Renal pelvis (tissue), 12 donors: ENCODE measurements at places on chromosomes 3 and 15. TPM values are rescaled to one million over a fixed set of nuclear protein-coding genes. Genes with fewer than 3 reads are reported as not detected.

- no peak for DNase-seq
These were observed 242.5 kb upstream of the TBL1XR1 start for GRCh38 chr3:177439694-177440269.

GP9 gene
- polyA plus RNA-seq, result 1.3 TPM

PAQR5 gene
- 32.8 TPM for polyA plus RNA-seq

- no peak for DNase-seq
These were observed 7.5 kb downstream of the GNB5 start for GRCh38 chr15:52183562-52184173.

A4GNT gene
- 1.9 TPM for polyA plus RNA-seq

MUSTN1 gene
- 0.75 TPM for polyA plus RNA-seq

GRCh38 chr3:172312001-172312400 lies 136.3 kb downstream of the GHSR start:
- DNase-seq, result no peak

- no peak for DNase-seq
These were observed 208.4 kb downstream of the PLOD2 start for GRCh38 chr3:145952536-145952935.

- DNase-seq, result peak; percentile 78
These were observed at the start of gene MKRN2OS for GRCh38 chr3:12545473-12545791. MKRN2OS (minus strand) TSS chr3:12545499; CDS start chr3:12545464, 35 bp downstream.

- DNase-seq, result no peak
These were observed 523.2 kb upstream of the ZNF717 start for GRCh38 chr3:76308541-76308940.

KBTBD8 gene
- polyA plus RNA-seq, result 1.1 TPM

GRCh38 chr3:127746400-127747057 lies 73.8 kb downstream of the ABTB1 start:
- DNase-seq, result no peak

DNA sequence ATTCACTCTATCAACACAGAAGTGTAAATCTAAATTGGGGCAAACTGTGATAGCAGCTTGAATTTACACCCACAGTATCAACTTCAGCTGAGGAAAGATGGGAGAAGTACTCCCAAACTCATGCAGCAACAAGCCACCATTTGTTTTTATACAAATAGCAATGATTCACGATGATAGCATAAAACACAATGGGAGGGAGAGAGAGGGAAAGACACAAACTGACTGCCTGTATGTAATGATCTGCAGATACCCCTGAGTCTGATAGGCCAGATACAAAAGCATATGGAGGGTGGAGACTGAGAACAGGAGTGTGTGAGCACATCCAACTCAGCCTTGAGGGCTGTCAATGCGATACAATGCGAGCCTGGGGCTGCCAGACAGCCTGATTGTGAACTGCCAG lies 79.2 kb downstream of the CNTN3 start:
- DNase-seq, result no peak

NAALADL2 gene
- 21.3 TPM for polyA plus RNA-seq

CHRNA5 gene
- polyA plus RNA-seq, result 7.8 TPM

DNA sequence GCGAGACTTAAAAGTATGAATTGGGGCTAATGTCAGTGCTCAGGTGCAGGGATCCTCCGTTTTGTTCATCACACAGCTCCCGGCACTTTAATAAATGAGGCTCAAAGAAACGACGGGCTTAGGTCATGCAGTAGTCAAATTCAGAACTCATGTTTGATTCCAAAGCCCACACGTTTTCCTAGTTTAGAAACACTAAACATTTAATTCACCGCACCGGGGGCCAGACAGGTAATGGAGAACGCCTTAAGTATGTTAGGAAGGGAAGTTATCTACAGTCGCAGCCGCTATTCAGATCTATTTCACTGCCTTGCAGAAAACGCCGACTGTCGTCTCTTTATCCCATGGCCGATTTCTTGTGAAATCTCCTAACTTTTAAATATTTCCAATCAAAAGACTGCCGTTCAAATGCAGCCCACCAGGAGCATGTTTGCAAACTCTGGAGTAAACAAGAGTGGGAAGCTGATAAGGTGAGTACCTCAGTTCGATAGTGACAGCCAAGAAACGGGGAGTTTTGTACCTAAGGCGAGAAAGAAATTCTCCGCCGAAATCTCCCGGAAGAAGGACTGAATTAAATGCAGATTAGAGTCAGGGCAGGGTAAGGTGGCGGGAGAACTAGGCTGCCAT lies 569 bp downstream of the HIGD2B start:
- peak; percentile 26 for DNase-seq

- no peak for DNase-seq
These were observed 170.6 kb downstream of the TBL1XR1 start for GRCh38 chr3:177026505-177027277.

CHRFAM7A gene
- 1.5 TPM for polyA plus RNA-seq

DNA sequence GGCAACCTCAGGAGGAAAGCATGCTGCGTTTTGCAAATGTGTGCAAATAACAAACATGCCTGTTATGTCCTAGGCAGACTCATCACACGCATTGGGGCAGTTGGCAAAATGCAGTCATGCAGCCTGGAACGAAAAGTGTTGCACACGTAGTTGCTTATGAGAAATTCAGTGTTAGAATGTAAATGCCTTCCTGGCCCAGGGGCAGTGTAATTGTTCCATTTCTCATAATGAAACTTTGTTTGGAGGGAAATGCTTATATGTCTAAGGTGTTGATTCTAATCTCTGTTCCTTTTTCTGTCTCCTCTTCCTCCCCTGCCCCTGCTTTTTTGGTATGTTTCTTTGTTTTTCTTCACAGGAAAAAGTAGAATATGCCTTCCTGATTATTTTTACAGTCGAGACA lies 156.0 kb downstream of the CACNA1D start:
- no peak for DNase-seq

DNA sequence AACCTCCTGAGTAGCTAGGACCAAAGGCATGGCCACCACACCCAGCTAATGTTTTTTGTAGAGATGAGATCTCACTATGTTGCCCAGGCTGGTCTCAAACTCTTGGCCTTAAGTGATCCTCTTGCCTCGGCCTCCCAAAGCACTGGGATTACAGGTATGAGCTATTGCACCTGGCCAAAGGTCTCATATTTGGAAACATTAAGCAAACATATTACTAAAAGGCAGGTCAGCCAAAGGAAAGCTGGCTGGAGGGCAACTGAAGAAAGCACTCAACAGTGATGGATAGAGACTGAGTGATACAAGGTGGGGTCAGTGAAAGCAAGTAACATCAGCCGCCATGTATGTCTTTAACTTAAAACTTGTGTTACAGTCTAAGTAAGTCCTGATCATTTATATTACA lies 57.5 kb downstream of the TBC1D2B start:
- no peak for DNase-seq

DNA sequence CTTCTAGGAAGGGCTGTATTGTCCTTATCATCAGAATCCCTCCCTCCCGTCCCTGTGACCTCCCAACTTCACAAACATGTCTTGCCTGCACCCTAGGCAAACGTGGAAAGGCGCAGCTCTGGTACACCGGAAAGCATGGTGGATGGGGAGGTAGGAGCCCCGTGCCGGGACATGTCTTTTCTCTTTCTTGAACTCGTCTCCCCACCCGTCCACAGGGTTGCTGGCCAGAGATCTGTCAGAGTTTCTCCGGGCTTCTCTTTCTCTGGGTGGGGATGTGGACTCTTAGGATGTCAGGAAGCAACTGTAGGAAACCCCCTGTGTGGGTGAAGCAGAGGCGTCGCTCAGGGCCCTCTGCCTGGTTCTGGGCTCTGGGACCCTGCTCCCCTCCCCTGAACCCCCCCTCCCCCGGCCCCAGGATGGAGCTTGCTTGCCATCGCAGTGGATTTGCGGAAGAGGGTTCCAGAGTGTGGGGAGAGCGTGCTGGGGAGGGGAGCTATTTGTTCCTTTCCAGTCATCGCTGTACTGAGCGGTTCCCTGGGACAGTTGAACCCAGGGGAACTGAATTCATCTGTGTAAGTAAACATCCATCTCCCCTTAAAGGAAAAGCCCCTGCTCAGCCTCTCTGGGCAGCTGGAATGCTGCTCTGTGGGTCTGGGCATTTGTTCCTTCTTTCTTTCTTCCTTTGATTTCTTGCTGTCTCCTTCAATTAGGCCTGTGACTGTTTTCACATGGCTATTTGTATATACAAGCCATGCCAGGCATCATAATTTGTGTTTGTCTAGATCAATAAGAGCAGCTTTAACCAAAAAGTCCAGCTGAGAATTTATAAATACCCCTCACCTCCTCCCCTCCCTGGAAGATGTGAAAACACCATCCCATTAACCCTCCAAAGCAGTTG lies 72.8 kb downstream of the SMAD3 start:
- DNase-seq, result no peak

STRIT1 gene
- polyA plus RNA-seq, result 1.6 TPM

RTP1 gene
- polyA plus RNA-seq, result not detected

- no peak for DNase-seq
These were observed 13.3 kb downstream of the SH2D7 start for GRCh38 chr15:78105476-78106241.

- no peak for DNase-seq
These were observed 47.1 kb downstream of the GOLIM4 start for GRCh38 chr3:168048414-168049330.

- no peak for DNase-seq
These were observed 435 bp downstream of the RAB27A start for GRCh38 chr15:55289011-55289745.

DNA sequence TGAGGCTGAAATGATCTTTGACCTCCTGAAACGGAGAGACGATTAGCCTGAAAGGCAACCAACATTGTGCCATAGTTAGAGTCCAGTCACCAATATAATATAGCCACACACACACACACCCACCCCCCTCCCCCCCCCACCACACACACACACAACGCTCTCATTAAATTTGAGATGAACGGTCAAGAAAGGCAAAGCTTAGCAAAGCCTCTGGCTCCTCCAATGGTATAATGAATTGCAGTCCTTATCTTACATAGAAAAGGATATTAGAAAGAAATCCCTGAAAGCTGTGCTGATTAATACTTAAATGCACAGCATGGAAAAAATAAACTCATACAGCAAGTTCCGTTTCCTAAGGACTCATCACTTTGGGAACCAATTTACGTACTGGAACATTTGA lies 876 bp upstream of the ZNF385D start:
- no peak for DNase-seq

GRCh38 chr15:99090011-99090699 lies 14.7 kb upstream of the SYNM start:
- DNase-seq, result no peak

NR1I2 gene
- 1.4 TPM for polyA plus RNA-seq

- peak; percentile 42 for DNase-seq
These were observed 828 bp downstream of the U2SURP start for GRCh38 chr3:143002083-143002712.

GRCh38 chr15:63350178-63350621 lies 31.4 kb downstream of the CA12 start:
- DNase-seq, result no peak

GRCh38 chr3:75303741-75304140 lies 360.4 kb upstream of the FRG2C start:
- peak; percentile 12 for DNase-seq
